Esophagus mucosa (tissue), 1 donor: ENCODE measurements at places on chromosomes 11 and 22. TPM values are rescaled to one million over a fixed set of nuclear protein-coding genes. Genes with fewer than 3 reads are reported as not detected.

GRCh38 chr11:130031945-130032344 lies 29.3 kb upstream of the PRDM10 start:
- peak; percentile 46 for ATAC-seq

DNA sequence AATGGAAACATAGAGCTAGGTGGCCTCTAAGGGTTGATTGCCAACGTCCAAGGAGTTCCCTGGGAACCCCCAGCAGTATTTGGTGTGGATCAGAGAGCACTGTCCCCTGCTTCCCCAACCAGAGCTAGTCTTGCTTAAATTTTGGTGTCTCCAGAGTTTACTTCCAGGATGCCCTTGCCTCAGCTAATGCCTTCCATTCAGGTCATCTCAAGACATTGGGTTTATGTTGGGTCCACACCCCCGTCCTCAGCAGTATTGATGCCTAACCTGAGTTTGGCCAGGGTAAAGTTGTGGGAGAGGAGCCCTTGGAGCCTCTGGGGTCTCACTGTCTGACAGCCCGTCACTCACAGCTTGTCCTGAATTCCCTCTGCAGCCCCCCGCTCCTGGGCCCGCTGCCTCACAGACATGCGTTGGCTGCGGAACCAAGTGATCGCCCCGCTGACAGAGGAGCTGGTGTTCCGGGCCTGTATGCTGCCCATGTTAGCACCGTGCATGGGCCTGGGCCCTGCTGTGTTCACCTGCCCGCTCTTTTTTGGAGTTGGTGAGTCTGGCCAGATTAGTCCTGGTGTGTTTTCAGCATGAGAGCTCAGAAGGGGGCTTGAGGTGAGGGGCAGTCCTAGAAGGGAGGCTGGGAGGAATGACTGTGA lies 1.4 kb downstream of the RCE1 start:
- ATAC-seq = no peak

- peak; percentile 37 for ATAC-seq
Observed at GRCh38 chr11:7436657-7437056, 48.6 kb upstream of the OLFML1 start.

DNA sequence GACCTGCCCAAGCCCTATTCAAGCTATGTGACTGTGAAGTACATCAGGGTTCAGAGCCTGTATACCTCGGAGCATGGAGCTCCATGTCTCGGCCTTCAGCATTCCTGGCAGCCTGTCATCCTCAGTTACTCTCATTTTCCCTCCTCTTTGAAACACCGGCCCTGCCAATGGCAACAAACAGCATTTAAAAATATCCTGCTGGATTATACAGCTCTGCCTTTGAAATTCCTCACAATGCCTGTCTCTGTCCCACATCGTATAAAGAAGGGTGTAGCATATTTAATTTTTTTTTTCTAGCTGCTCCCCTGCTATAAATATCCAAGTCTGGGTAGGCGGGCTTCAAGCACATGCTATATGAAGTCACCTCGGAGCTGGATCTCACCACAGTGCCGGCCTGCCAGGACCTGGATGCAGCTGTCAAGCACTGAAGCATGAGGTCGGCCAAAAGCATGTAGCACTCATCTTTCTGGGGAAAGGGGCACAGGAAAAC lies 11.8 kb downstream of the ABTB2 start:
- ATAC-seq = no peak

- peak; percentile 69 for ATAC-seq
Observed at GRCh38 chr11:27213232-27213660, 149.8 kb downstream of the CCDC34 start.

DNA sequence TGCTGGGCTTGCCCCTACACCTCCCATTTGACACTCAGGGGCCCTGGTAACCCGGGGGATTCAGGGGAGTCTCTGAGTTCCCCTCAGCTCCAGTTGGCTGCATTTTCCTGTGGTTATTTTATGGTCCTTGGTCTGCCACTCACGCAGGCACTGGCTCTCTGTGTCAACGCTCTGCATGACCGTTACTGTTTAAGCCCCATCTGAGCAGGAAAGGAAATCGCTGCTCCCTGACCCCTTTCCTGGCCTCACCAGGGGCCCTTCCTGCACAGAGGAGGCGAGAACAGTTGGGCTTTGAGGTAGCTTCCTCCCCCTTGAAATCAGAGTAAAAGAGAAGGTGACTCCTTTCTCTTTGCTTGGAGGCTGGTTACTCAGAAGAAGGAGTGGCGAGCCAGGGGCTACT lies 2.4 kb downstream of the C1QTNF4 start:
- no peak for ATAC-seq

DNA sequence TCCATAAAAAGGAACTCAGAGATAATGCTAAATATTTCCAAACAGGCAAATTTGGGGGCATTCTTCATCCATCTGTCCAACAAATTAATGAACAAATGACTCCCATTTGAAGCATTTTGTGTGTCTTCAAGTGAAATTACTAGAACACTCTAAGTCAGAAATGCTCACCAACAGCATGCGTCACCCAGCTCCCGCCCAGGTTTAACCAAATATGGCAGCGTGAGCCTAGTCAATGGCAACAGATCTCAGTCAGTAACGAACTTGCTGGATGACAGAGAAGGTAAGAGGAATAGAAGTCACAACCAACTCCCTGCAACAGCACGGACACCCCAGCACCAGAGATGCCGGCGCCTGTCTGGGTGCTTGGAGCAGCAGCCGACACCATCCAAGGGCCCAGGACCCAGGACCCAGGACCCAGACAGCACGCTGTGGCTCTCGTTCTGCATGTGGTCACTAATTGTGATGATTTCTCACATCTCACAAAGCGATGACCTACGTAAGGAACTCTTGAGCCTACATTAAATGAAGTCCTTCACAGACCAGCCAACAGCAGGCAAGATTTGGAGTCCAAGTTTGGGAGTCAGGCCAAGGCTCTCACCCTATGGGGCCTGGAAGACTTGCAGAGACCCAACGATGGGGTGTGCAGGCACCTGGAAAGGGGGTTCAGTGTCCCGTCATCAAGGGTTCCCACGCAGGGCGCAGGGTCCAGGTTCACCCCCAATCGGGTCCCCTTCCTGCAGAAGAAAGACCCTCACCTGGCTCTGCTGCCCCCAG lies 556.9 kb downstream of the BRD1 start:
- no peak for ATAC-seq

- peak; percentile 17 for ATAC-seq
Observed at GRCh38 chr11:12053606-12054361, 45.4 kb upstream of the DKK3 start.

DNA sequence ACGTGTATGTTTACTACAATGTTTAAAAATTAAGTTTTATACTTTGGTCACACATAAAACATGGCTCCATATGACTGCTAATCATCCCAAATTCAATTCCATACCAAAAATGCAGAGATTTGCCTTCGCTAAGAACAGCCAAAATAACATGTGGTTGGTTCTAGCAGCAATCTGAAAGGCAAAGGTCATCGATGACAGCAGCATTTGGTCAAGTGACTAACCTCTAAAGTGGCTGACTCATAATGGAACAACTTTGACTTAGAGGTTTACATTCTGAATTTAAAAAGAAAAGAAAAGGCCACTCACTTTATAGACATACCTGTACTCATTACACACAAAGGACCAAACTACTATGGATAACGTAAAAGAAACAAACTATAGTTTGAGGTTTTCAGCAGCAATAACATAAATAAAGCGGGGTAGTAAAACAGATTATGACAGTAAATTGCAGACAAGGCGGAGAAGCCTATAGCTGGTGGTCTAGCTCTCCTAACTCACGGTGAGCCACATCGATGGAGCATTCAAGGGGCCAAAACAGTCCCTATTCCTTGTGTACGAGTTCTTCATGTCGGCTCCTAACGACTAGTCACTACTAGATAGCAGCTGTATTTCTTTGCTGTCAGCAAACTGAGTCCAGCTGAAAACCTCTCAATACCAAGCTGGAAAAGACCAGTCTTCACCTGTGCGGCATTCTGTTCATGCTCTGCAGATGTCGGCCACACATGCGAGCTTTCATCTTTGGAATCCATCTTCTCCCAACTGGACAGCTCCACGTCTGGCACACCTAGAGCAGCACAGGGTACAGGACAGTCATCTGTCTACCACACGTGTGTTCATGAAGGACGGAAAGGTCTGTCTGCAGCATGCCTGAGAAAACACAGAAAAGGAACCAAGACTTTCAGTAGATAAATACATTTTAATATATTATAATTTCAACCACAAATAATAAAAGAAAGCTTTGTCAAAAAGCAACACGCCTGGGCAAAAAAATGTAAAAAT lies 42.1 kb downstream of the PRDM10 start:
- no peak for ATAC-seq

- ATAC-seq = no peak
Observed at GRCh38 chr11:78467931-78468330, 50.3 kb upstream of the GAB2 start.

Gene UBQLNL
- 0.08 TPM for total RNA-seq

Gene KCNK7
- 20.2 TPM for total RNA-seq

Gene MS4A6A
- 4.9 TPM for total RNA-seq

Gene TEX54
- not detected for total RNA-seq

Gene LSP1
- total RNA-seq = 18.8 TPM

Gene PARVA
- total RNA-seq = 28.9 TPM

Gene OR5B21
- not detected for total RNA-seq
